NCI-H2029 treated with DMSO at 0.1 percent for 48 hours (cell line): ENCODE measurements at places on chromosomes 13 and 19.

GRCh38 chr13:110907951-110908898, 6.6 kb downstream of the ANKRD10 start:
- peak; percentile 73 for DNase-seq

GRCh38 chr13:76503291-76503690, 382.9 kb downstream of the KCTD12 start:
- no peak for DNase-seq

GRCh38 chr13:36880961-36881360, 39.1 kb downstream of the SMAD9 start:
- DNase-seq = no peak

- no peak for DNase-seq
Measured at GRCh38 chr19:19276386-19276785, 3.3 kb upstream of the TM6SF2 start.

DNA sequence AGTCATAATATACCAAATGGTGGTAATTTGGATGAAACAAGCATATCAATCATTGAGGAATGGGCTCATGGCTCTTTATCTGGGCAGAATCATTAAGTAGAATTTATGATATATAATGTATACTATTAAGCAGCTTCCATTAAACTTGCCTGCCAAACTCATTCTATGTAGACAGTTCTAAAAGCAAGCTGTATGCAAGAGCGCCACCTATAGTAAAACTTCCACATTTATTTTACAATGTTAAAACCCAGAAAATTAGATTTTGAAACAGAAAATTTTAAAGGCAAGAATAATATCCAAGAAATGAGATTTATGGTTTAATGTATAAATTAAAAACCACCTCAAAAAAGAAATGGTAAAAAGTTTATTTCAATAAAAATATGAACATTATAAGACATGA, 161.5 kb downstream of the MZT1 start:
- no peak for DNase-seq

- no peak for DNase-seq
Measured at GRCh38 chr13:50161052-50161451, 145.8 kb downstream of the KCNRG start.

GRCh38 chr13:42334329-42334706, 62.4 kb downstream of the AKAP11 start:
- DNase-seq = no peak

- no peak for DNase-seq
Measured at GRCh38 chr13:103194871-103195270, 128.7 kb upstream of the SLC10A2 start.

DNA sequence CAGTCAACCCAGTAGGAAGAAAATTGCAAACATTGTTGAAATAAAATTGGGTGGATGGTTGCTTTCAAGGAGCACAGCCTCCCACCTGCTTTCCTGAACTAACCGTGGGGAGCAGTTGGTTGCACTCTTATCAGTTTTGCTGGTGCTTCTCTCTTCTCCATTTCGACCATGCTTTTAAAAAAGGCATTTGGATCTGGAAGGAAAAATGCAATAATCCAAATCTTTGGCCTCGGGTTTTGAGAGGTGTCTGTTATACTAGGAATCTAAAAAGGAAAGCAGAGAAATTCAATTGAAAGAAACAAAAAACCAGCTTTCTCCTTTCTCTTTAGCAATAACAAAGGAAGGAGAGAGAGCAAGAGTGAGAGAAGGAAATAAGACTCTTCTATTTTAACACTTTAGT, 113.6 kb upstream of the ARGLU1 start:
- no peak for DNase-seq

DNA sequence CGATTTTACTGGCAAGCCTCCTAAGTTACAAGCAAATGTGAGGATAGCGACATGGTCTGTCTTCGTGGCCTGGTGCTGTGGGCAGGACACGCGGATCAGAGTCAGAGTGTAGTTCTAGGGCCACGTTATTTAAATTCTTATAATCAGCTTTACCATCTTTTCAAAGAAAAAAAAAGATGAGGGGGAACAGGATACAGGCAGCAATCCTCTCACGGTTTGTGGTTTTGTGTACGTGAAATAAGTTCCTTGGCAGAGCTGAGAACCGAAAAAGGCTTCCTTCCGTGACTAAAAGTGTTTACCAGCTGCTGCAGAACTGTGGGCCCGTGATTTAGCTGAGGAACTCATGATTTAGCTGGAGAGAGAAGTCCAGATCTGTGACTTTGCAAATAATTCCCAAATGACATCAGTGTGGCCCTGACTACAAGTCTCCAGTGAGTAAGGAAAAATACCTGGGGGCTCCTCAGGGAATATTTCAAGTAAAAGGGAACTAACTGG, 27.2 kb downstream of the RCBTB2 start:
- no peak for DNase-seq

DNA sequence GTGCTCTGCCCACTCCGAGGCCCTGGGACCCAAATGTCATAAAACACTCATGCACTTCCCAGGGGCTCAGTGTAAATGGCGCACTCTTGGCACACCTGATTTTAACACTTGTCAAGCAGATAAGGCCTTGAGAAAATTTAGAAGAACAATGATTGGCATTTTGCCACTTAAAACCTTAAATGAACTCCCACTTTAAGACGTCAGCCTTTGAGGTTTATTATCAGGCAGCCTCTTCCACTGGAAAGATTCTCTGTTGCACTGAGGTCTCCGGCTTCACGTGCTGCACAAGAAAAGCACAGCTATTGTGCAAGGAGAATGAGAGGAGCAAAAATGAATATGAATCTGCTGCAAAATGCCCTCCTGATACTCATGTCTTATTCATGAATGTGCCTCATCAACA, 38.5 kb upstream of the ATP11A start:
- DNase-seq = no peak

- DNase-seq = peak; percentile 92
Measured at GRCh38 chr13:107209824-107210722, 642.1 kb upstream of the ARGLU1 start.
